ENCODE measurements at places on chromosomes 2 and 18. TPM values are rescaled to one million over a fixed set of nuclear protein-coding genes. Genes with fewer than 3 reads are reported as not detected.

GRCh38 chr2:9141091-9141667 is 65.4 kb upstream of the ASAP2 start:
- no peak overlapping the region for H3K4me3 ChIP-seq
- no peak for DNase-seq
- peaks cover 12% of the 10 kb centered on the region for H3K4me1 ChIP-seq
- H3K27ac ChIP-seq, result no peak overlapping the region
- no peaks in the 10 kb centered on the region for H3K27me3 ChIP-seq
- no peaks in the 10 kb centered on the region for H3K36me3 ChIP-seq

DNA sequence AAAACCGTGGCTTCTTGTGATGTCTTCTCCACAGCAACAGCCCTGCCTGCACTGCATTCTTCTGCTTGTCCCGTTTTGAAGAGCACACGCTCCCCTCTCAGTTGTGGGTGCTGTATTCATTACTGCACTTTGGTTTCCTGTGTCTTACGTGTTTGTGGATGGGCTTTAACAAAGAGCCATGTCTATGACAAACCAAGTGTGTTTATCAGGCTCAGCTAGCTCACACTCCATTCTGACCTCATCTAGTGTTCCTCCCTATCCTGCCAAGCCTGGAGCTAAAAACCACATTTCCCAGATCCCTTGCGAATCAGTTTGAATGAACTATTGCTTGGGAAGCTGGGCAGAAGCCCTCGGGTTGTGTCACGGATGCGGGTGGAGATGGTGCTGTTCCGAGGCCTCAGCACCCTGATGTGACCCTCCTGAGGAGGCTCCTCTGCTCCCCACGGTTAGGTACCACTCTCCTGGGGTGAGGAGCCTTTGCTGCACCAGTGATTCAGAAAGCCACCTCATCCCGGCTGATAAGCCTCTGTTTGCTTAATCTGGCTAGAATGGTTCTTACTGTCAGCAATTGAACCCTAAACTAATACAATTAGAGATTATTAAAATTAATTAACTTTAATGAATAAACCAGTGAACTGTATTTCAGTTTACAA is 116.5 kb downstream of the GALR1 start:
- peak overlapping the region; percentile 43 for H3K27ac ChIP-seq
- no peak overlapping the region for H3K4me3 ChIP-seq
- H3K27me3 ChIP-seq, result no peaks in the 10 kb centered on the region

DNA sequence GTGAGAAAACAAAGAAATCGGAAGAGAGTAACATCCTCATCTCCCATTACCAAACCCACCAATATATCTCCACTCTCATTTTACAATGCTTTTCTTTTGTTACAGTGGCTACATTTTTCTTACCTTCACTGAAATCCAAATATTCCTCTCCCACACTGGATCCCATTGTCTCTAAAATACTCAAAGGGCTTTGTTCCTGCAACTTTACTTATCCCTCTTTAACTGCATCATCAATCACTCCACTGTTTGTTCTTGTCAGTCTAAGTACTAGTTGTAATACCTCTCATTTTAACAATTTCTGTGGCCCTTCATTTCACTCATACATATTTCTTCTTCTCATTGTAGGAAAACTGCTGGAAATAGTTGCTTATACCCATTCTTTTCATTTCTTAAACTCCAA is 464.2 kb upstream of the PIK3C3 start:
- H3K4me3 ChIP-seq, result no peak overlapping the region
- DNase-seq, result no peak
- no peaks in the 10 kb centered on the region for H3K27me3 ChIP-seq
- H3K27ac ChIP-seq, result no peak overlapping the region
- no peaks in the 10 kb centered on the region for H3K4me1 ChIP-seq

DNA sequence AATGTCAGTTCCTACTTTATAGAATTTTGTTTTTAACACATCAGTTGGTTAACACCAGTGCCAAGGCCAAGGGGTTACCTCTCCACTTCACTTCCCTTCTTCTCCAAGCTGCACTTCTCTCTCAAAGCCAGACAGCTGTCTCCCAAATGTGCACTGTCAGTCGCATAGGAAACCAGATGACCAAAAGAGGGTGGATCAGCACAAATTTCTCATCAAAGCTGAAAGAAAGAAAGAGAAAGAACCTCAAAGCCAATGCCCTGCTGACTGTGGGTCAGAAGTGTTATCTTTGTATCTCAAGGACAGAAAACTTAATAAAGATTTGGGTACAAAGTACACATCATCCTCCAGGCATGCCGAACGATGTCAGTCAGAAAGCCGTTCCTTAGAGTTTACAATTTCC is 32.2 kb downstream of the SPATS2L start:
- no peak for DNase-seq
- H3K36me3 ChIP-seq, result no peaks in the 10 kb centered on the region
- H3K27ac ChIP-seq, result no peak overlapping the region

DNA sequence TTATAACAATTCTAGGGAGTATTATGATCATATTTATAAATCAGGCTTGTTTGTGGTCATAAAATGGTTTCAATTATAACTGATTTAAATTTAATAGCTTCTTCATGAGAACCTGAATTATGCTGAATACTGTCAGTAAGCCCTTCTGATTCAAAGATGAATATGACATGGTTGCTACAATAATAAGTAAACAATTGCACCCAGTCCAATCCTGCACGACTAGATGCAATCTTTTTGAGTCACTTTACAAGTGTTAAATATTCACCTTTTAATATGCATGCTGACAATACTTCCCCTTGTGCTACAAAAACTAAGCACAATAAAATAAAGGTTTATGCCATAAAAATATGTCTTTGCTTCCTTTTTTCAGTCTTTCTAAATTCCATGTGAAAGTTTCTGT is 325.2 kb downstream of the KCNJ3 start:
- H3K4me1 ChIP-seq, result no peaks in the 10 kb centered on the region
- no peaks in the 10 kb centered on the region for H3K27me3 ChIP-seq
- DNase-seq, result no peak
- H3K27ac ChIP-seq, result no peak overlapping the region
- no peak overlapping the region for H3K4me3 ChIP-seq
- no peaks in the 10 kb centered on the region for H3K36me3 ChIP-seq

DNA sequence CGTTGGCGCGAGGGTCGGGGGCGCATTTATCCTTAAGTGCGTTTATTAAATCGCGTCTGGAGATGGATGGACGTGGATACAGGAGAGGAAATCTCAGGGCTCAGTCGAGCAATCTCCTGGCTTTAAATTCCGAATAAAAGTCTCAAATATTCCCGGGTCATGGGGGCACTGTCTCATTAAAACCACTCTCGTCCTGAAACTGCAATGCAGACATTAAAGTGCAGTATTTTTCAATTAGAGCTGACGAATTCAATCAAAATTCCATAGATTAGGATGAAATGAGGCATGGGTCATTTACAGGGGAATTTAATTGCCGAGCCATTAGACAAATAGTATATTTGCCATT is 10.7 kb upstream of the GBX2 start:
- H3K4me3 ChIP-seq, result peak overlapping the region; percentile 33
- H3K4me1 ChIP-seq, result no peaks in the 10 kb centered on the region
- peaks cover 36% of the 10 kb centered on the region for H3K27me3 ChIP-seq
- no peaks in the 10 kb centered on the region for H3K36me3 ChIP-seq

GRCh38 chr18:27298214-27298804 is 113.2 kb upstream of the CHST9 start:
- H3K27ac ChIP-seq, result no peak overlapping the region
- no peak overlapping the region for H3K4me3 ChIP-seq
- no peaks in the 10 kb centered on the region for H3K36me3 ChIP-seq
- no peak for DNase-seq
- no peaks in the 10 kb centered on the region for H3K4me1 ChIP-seq

- DNase-seq, result no peak
- no peaks in the 10 kb centered on the region for H3K27me3 ChIP-seq
- H3K27ac ChIP-seq, result no peak overlapping the region
- H3K36me3 ChIP-seq, result no peaks in the 10 kb centered on the region
These were observed 1.8 kb upstream of the KYNU start for GRCh38 chr2:142875652-142876051.

- H3K36me3 ChIP-seq, result no peaks in the 10 kb centered on the region
- H3K27ac ChIP-seq, result no peak overlapping the region
- no peaks in the 10 kb centered on the region for H3K4me1 ChIP-seq
- H3K27me3 ChIP-seq, result no peaks in the 10 kb centered on the region
- peak; percentile 16 for DNase-seq
- no peak overlapping the region for H3K4me3 ChIP-seq
These were observed 57.2 kb downstream of the TMEM18 start for GRCh38 chr2:620004-620403.

GRCh38 chr18:57212678-57213077 is 65.8 kb downstream of the BOD1L2 start:
- H3K4me3 ChIP-seq, result no peak overlapping the region
- no peak overlapping the region for H3K27ac ChIP-seq
- peaks cover 10% of the 10 kb centered on the region for H3K4me1 ChIP-seq

DNA sequence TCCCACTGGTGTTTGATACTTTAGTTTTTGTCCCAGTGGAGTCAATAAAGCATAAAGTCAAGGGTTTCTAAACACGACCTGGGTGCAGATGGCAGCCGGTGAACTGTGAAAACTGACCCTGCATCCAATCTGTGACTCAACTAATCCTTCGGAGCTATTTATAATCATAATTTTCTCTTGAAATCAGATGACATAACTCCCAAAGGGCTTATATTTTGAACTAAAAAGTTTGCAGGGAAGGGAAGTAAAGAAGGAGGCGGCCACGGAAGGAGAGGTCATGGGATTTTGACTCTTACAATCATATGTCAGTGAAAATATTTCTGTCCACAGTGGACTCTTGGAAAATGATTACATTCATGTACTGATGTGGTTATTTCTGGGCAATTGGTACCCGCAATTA is 178.5 kb downstream of the PDE1A start:
- H3K4me1 ChIP-seq, result no peaks in the 10 kb centered on the region
- H3K4me3 ChIP-seq, result no peak overlapping the region
- no peak for DNase-seq
- no peak overlapping the region for H3K27ac ChIP-seq
- no peaks in the 10 kb centered on the region for H3K36me3 ChIP-seq

GRCh38 chr2:97911206-97911921 is 84.4 kb downstream of the TMEM131 start:
- H3K4me1 ChIP-seq, result peaks cover 3% of the 10 kb centered on the region
- no peak for DNase-seq
- H3K36me3 ChIP-seq, result no peaks in the 10 kb centered on the region
- H3K27ac ChIP-seq, result no peak overlapping the region

GRCh38 chr2:52934323-52934898 is 833.2 kb upstream of the CHAC2 start:
- no peak overlapping the region for H3K27ac ChIP-seq
- DNase-seq, result no peak
- H3K4me3 ChIP-seq, result no peak overlapping the region
- H3K36me3 ChIP-seq, result no peaks in the 10 kb centered on the region
- H3K4me1 ChIP-seq, result no peaks in the 10 kb centered on the region
- H3K27me3 ChIP-seq, result no peaks in the 10 kb centered on the region

- no peak overlapping the region for H3K27ac ChIP-seq
- H3K4me3 ChIP-seq, result no peak overlapping the region
- H3K4me1 ChIP-seq, result no peaks in the 10 kb centered on the region
- H3K36me3 ChIP-seq, result no peaks in the 10 kb centered on the region
- no peak for DNase-seq
These were observed 129.8 kb upstream of the ARL4C start for GRCh38 chr2:234626566-234627130.

DNA sequence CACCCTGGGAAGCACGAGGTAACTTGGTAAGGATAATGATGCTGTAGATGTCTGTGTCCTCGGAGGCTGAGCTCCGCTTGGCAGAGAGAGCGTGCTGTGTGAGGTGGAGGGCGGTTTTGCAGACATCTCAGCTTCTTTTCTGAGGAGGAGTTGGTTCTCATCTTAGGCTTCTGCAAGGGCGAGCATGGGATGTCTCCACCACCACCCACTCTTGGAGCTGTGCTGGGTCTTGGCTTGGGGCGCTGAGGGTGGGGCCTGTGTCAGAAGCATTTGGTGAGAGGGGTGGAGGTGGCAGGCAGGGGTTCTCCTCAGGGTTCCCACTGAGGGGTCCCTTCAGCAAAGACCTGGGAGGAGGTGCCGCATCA is 9.2 kb downstream of the OXER1 start:
- H3K27me3 ChIP-seq, result no peaks in the 10 kb centered on the region
- no peaks in the 10 kb centered on the region for H3K4me1 ChIP-seq
- DNase-seq, result no peak
- peak overlapping the region; percentile 56 for H3K27ac ChIP-seq
- H3K4me3 ChIP-seq, result no peak overlapping the region
- H3K36me3 ChIP-seq, result no peaks in the 10 kb centered on the region

- no peaks in the 10 kb centered on the region for H3K27me3 ChIP-seq
- H3K4me3 ChIP-seq, result no peak overlapping the region
These were observed 73.0 kb upstream of the YWHAQ start for GRCh38 chr2:9703701-9704221.

- no peak overlapping the region for H3K4me3 ChIP-seq
- H3K36me3 ChIP-seq, result no peaks in the 10 kb centered on the region
- H3K4me1 ChIP-seq, result no peaks in the 10 kb centered on the region
- H3K27me3 ChIP-seq, result no peaks in the 10 kb centered on the region
- DNase-seq, result no peak
- no peak overlapping the region for H3K27ac ChIP-seq
These were observed 78.3 kb downstream of the ADAM23 start for GRCh38 chr2:206521612-206522011.

DNA sequence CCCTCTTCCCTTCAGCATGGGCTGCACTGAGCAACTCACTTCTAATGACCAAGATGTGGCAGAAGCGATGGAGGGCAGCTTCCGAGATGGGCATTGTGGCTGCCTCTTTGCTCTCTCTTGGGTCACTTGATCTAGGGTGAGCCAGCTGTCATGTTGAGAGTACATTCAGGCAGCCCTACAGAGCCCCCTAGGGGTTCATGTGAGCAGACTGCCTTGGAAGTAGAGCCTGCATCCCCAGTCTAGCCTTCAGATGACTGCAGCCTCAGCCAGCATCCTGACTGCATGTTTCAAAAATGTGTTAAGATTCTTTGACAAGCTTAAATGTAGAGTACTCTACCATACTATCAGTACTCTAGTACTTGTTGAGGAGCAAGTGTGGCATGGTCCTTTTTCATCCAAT is 143.9 kb downstream of the NCK2 start:
- no peak for DNase-seq
- H3K27me3 ChIP-seq, result no peaks in the 10 kb centered on the region
- H3K4me1 ChIP-seq, result peaks cover 46% of the 10 kb centered on the region

TTN gene
- total RNA-seq, result 3,257 TPM

SNTG2 gene
- not detected for total RNA-seq

RGPD8 gene
- total RNA-seq, result 8.7 TPM

SAG gene
- total RNA-seq, result not detected

TGFA gene
- total RNA-seq, result 0.24 TPM

CYP26B1 gene
- 2.5 TPM for total RNA-seq

ANKRD53 gene
- 1.7 TPM for total RNA-seq

HAAO gene
- total RNA-seq, result 2.6 TPM

SPC25 gene
- total RNA-seq, result not detected

DCTN1 gene
- 102 TPM for total RNA-seq

ANKRD29 gene
- 3.5 TPM for total RNA-seq

PSTPIP2 gene
- 3.9 TPM for total RNA-seq

LYPD6 gene
- 1.2 TPM for total RNA-seq

PLGLB1 gene
- total RNA-seq, result 0.85 TPM

IL36RN gene
- total RNA-seq, result not detected

SCN2A gene
- 1.0 TPM for total RNA-seq

IMMT gene
- 104 TPM for total RNA-seq

SEC11C gene
- 23.9 TPM for total RNA-seq

SERPINB7 gene
- not detected for total RNA-seq

RGPD4 gene
- total RNA-seq, result 0.26 TPM

DYNAP gene
- not detected for total RNA-seq

RAX gene
- not detected for total RNA-seq
